ENCODE measurements at places on chromosomes 5 and 9. TPM values are rescaled to one million over a fixed set of nuclear protein-coding genes. Genes with fewer than 3 reads are reported as not detected.

- DNase-seq, result no peak
- no peaks in the 10 kb centered on the region for H3K4me1 ChIP-seq
- no peak overlapping the region for H3K4me3 ChIP-seq
- H3K27ac ChIP-seq, result peak overlapping the region; percentile 24
Observed at GRCh38 chr5:9284272-9284671, 261.6 kb downstream of the SEMA5A start.

DNA sequence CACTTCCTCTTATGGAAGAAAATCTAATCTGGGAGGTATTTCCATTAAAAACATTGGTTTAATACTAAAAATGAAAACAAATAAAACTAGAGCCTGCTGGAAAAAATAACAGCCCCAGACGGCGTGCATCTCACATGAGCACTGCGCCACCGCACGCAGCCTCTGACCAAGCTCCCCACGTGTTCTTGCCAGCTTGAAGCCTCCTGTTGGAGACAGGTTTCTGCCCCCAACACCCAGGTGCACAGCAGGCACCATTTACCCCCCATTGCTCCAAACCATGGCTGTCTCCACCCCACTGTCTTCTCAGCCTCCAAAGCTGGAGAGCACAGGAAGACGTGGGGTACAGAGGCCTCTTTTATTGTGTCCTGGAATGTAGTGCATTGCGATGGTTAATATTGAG lies 10.7 kb upstream of the COL5A1 start:
- DNase-seq, result no peak
- H3K27me3 ChIP-seq, result no peaks in the 10 kb centered on the region
- H3K4me1 ChIP-seq, result no peaks in the 10 kb centered on the region
- H3K36me3 ChIP-seq, result no peaks in the 10 kb centered on the region

DNA sequence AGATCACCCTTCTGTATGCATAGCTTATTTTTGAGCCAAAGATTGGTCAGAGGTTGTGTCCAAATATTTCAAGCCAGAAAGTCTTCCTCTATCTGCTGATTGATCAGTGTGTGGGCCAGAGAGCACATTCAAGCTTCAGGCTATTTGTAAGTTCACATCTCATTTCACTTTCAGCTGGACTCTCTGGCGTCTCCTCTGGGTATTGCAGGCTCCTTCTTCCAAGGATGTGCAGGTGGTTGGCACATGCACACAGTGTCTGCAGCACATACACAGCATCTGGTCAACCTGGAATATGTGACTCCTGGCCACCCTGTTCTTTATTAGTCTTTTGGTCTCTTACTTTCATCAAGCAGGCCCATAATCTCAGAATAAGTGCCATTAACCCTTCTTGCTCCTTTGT lies 516.1 kb downstream of the ANXA1 start:
- H3K4me1 ChIP-seq, result no peaks in the 10 kb centered on the region
- DNase-seq, result no peak
- H3K27ac ChIP-seq, result no peak overlapping the region
- no peak overlapping the region for H3K4me3 ChIP-seq

DNA sequence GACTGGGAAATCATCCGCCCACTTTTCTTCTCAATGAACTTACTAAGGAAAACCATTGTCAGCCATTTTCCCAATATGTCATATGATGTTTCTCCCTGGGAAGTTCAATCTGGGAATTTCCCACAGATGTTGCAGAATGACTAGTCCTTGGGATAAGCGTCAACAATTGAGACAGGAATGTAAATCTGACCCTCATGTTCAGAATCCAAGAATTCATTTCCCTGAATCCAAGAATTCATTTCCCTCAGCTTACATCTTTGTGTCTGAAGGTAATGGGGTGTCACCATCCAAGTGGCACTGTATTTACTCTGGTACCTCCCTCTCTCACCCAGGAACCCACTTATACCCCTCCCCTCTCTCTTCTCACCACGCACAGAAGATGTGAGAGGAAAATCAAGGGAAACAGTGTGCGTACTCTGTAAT lies 7.4 kb downstream of the KLF9 start:
- no peak overlapping the region for H3K4me3 ChIP-seq
- H3K4me1 ChIP-seq, result no peaks in the 10 kb centered on the region
- no peaks in the 10 kb centered on the region for H3K36me3 ChIP-seq
- DNase-seq, result no peak

DNA sequence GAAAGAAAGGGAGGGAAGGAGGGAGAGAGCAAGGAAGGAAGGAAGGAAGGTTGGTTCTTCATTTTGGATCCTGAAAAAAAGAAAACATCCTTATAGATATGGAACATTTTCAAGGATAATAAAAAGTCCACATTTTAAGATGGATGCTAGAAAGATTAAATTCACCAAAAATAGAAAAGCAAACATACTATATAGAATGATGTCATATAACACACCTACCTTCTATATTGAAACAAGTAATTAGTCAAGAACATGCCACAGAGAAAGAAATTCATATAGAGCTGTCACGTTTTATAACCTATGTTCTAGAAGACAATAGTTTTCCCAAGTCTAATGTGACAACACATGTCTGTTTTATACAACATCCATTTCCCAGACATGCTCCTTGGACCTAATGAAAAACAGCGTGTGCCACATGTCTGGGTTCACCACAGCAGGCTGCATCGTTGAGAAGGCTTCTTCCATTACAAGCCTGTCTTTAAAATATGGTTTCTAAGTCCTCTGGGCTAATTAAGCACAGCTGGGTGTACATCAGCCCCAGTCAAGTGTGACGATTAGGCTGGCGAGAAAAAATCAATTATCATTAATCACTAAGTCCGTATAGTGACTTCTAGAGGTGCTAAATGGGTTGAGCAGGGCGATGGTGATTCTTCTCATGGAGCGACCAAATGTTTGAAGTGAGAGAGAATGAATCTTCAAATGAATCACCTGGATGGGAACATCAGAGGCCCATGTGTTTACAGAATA lies 301.8 kb downstream of the TLE1 start:
- H3K36me3 ChIP-seq, result no peaks in the 10 kb centered on the region
- no peaks in the 10 kb centered on the region for H3K27me3 ChIP-seq
- H3K4me3 ChIP-seq, result no peak overlapping the region

DNA sequence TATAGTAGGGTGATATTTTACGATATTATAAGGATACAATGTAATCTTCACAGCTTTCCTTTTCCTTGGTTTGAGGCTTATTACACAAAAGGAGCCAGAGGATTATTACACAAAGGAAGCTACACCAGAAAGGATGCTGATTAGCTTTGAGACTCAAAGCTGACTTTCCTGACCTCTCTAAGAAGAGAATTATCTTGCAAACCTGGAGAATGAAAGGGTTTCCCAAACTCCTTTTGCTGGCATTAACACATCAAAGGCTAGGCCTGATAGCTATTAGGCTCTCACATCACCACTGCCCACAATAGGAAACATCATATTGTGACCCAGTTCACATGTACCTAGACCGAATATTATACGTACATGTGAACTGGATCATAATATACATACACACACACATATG lies 34.2 kb upstream of the CHD1 start:
- H3K4me3 ChIP-seq, result no peak overlapping the region
- H3K27me3 ChIP-seq, result no peaks in the 10 kb centered on the region
- H3K36me3 ChIP-seq, result no peaks in the 10 kb centered on the region
- H3K27ac ChIP-seq, result no peak overlapping the region

The ZFAND5 gene
- polyA plus RNA-seq, result 147 TPM

DNA sequence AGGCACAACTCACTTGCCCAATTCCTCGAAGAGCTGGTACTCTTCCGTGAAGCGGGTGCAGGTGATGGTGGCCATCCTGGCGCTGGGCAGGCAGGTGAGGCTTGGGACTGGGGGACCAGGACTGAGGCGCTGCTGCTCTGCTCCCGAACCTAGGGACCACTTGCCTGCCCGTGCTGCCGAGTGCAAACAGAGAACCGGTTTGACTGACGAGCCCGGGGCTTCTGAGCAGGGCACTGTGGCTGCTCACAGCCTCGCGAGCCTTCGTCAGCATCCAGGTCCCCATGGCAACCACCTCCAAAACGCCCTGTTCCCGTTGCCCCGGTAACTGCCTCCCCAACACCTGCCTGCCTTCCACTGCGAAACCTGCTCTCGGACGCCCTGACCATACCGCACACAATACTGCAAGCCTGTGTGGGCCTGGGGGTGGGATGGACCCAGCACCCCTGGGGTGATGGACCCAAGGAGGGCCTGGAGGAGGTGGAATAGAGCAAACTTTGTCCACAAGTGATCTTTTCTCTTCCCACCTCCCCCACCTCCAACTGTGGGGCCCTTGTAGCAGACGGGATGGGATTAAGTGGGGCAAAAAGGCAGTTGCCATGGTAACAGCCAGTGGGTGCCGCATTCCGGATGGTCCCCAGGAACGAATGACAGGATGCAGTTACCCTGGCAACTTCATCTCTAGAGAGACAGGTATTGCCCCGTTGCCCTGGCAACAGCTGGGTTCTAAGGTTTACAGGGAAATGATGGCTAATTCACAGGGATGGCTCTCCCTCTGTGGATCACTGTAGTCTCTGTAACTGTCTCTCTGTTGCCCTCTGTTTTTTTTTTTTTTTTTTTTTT lies at the start of gene CAMK2A:
Gene CAMK2A (minus strand): TSS at position 223 of the 840 bp plus-strand sequence. CDS start 148 bp downstream, at position 75.
- H3K4me1 ChIP-seq, result peaks cover 3% of the 10 kb centered on the region
- no peak within 1 kb of the TSS for H3K4me3 ChIP-seq
- no peak within 1 kb of the TSS for H3K27ac ChIP-seq
- H3K27me3 ChIP-seq, result no peaks in the 10 kb centered on the region
- DNase-seq, result no peak
- H3K36me3 ChIP-seq, result peaks cover 2% of the 10 kb centered on the region

DNA sequence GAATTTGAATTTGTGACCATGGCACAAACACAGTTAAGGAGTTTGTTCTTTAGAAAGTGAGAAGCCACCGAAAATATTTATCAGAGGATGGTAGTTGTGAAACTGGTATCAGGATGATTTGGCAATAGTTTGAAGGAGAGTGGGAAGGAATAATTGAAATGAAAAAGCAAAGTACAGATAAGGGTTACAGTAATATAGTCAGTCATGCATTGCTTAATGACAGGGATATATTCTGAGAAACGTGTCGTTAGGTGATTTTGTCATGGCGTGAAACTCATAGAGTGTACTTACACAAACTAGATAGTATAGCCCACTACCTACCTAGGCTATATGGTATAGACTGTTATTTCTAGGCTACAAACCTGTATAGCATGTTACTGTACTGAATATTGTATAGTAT lies 84.2 kb downstream of the GPBP1 start:
- no peaks in the 10 kb centered on the region for H3K27me3 ChIP-seq
- no peaks in the 10 kb centered on the region for H3K4me1 ChIP-seq
- H3K27ac ChIP-seq, result no peak overlapping the region
- no peak overlapping the region for H3K4me3 ChIP-seq

GRCh38 chr5:74357827-74358226 lies 282.7 kb downstream of the ENC1 start:
- no peaks in the 10 kb centered on the region for H3K27me3 ChIP-seq
- H3K4me3 ChIP-seq, result no peak overlapping the region
- DNase-seq, result no peak
- H3K27ac ChIP-seq, result no peak overlapping the region

DNA sequence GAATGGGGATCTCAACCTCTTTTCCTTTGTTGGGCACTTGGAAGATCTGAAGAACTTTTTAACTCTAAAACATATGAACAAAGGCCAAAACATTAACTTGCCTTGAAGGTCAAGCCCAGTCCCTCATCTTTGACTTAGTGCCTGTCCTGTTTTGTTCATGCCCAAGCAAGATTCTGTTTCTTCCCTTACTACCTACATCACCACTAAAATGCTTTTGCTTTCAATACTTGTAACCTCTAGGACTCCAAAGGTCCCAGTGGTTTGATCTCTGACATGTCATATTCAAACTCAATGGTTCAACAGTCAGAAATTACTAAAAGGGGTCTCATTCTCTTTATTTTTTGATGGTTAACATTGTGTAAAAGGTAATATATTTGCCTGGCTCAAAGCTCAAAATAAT lies 24.0 kb downstream of the GLRX start:
- no peaks in the 10 kb centered on the region for H3K36me3 ChIP-seq
- no peaks in the 10 kb centered on the region for H3K27me3 ChIP-seq
- H3K27ac ChIP-seq, result no peak overlapping the region
- H3K4me1 ChIP-seq, result peaks cover 4% of the 10 kb centered on the region
- no peak for DNase-seq

DNA sequence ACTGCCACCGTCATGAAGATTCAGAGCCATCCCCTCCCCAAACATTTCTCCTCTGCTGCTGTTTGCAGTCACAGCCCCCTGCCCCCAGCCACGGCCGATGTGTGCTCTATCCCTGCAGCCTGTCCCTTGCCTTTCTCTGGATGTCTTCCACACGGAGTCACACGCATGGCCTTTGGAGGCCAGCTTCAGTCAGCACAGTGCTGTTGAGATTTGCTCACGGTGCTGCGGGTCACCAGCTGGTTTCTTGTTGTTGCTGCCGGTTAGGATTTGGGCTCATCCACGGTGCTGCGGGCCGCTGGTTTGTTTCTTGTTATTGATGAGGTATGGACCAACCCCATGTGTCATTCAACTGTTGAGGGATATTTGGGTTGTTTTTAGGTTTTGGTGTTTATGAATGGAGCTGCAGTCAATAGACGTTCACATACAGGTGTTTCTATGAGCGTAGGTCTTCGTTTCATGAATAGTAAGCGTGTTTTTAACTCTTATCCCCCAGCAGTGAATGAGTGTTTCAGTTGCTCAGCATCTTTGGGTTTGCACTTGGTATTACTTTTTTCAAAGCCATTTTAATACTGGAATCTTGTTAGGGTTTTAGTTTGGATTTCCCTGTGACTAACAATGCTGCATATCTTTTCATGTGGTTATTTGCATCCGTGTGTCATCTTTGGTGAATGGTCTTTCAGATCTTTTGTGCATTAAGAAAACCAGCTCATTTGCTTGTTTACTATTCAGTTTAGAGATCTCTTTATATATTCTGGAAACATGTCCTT lies 57.6 kb downstream of the AHRR start:
- H3K36me3 ChIP-seq, result peaks cover 4% of the 10 kb centered on the region
- no peak overlapping the region for H3K4me3 ChIP-seq
- peaks cover 4% of the 10 kb centered on the region for H3K4me1 ChIP-seq
- no peak overlapping the region for H3K27ac ChIP-seq
- no peak for DNase-seq
- H3K27me3 ChIP-seq, result no peaks in the 10 kb centered on the region

- DNase-seq, result no peak
- H3K27ac ChIP-seq, result peak overlapping the region; percentile 9
- H3K4me3 ChIP-seq, result no peak overlapping the region
- H3K27me3 ChIP-seq, result no peaks in the 10 kb centered on the region
- peaks cover 13% of the 10 kb centered on the region for H3K4me1 ChIP-seq
Observed at GRCh38 chr5:151036556-151036955, 16.2 kb downstream of the GPX3 start.

DNA sequence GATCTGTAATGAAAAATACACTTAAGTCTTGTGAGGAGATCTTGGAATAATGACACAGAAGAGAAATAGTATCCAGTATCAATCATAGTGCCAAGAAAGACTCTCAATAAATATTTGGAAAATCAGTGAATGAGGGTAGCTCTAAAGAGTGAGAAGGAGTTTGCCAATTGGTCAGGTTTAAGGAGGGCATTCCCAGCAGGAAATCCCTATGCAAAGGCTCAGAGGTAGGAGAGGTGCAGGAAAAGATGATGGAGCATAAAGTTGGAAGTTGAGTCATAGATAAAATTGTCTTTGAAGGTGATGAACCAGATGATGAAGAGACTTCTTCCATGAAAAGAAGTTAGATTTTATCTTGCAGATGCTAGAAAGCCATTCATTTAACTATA lies 27.8 kb downstream of the TNPO1 start:
- no peaks in the 10 kb centered on the region for H3K27me3 ChIP-seq
- H3K36me3 ChIP-seq, result no peaks in the 10 kb centered on the region
- H3K27ac ChIP-seq, result no peak overlapping the region
- no peak overlapping the region for H3K4me3 ChIP-seq
- DNase-seq, result no peak

All from lung (tissue), 17 donors.